H4 (cell line): ENCODE measurements at places on chromosomes 4 and X.

GRCh38 chr4:184978211-184978610 lies 40.1 kb upstream of the HELT start:
- no peak for DNase-seq

GRCh38 chr4:87009095-87009648 lies 74.4 kb downstream of the AFF1 start:
- no peak for DNase-seq

DNA sequence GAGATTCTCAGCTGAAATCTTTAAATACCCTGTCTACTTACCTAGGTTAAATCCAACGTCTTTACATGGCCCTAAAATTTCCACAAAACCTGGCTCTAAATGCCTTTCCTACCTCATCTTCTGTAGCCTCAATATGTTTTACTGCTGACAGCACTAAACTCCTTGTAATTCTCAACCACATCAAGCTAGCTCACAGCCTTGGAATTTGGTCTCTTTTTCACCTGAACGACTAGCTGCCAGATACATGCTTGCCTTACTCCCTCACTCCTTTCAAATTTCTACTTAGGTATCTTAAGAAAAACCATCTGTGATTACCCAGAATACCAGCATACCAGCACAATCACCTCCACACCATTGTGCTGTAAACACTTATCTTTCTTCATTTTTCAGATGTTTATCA lies 635.6 kb upstream of the PCDH10 start:
- DNase-seq, result no peak

- DNase-seq, result no peak
Measured at GRCh38 chrX:1231850-1232465, 19.5 kb upstream of the CRLF2 start.

- no peak for DNase-seq
Measured at GRCh38 chrX:101408532-101408841, 465 bp downstream of the HNRNPH2 start.

- no peak for DNase-seq
Measured at GRCh38 chrX:153667281-153667955, 6.2 kb downstream of the PNCK start.

- DNase-seq, result peak; percentile 6
Measured at GRCh38 chrX:123108513-123109427, 75.3 kb upstream of the GRIA3 start.

DNA sequence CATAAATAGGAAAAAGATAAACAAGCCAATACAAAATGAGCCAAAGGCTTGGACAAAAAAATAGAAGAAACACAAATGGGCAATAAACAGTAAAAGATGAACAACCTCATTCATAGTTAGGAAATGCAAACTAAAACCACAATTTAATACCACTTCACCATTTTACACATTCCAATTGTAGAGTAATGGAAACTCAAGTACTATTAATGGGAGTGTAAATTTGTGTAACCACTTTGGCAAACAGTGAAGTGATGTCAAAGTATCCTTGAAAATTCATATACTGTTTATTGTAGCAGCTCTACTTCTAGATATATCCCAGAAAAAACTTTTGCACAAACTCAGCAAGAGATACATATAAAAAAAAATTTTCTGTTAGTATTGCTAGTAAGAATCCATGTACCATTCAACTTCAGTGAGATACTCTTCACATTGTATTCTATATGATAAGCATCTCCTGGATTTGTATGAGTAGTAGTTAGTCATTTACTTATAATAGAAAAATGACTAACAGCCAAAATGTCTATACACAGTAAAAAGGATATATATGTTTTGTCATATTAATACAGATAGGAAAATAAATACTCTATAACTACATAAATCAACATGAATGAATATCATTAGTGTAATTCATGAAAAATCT lies 229.8 kb downstream of the DKK2 start:
- no peak for DNase-seq

DNA sequence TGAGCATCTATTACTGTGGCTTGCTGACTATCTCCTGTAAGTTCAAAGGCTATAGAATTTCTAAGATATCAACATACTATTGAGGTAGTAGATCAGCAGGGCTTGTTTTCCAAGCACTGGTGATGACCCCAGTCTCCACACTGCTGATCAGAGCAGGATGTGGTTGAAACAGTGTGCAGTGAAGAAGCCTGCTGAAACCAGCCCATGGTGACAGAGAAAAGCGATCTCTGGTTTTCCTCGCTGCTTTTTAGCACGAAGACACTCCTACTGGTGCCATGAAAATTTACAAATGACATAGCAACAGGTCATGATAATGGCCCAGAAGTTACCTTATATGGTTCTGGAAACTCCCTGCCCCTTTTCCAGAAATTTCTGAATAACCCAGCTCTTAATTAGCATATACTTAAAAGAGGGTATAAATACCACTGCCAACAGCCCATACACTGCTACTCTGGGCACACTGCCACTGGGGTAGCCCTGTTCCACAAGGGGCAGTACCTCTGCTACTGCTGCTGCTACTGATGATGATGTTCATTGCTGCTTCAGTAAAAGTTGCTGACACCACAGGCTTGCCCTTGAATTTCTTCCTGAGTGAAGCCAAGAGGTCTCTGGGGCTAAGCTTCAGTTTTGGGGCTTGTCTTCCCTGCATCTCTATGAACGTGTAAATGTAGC lies 1689.5 kb upstream of the PCDH10 start:
- DNase-seq, result peak; percentile 24

DNA sequence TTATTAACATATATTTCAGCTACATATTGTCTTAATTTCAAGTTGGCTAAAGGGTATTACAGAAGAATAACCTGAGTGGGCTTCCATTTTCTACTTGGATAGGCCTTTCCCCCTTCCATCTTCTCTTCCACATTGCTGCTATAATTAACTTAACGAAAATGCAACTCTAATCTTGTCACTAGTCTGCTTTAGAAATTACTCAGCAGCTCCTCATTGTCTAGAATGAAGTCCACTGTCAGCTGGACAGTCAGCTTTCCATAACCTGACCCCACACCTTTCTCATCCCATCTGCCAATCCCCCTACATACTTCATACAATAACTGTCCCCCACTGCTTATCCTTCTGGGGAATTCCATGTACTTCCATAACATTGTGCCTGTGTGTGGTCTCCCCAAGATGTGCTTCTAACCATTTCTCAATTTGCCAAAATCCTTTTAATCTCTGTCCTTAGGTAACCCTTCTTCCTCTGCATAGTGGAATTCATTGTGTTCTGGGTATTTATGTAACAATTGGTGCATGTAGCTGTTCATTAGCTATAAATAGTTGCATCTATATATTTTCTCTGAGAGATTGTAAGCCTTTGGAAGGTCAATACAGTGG lies 4.8 kb downstream of the MND1 start:
- DNase-seq, result no peak

DNA sequence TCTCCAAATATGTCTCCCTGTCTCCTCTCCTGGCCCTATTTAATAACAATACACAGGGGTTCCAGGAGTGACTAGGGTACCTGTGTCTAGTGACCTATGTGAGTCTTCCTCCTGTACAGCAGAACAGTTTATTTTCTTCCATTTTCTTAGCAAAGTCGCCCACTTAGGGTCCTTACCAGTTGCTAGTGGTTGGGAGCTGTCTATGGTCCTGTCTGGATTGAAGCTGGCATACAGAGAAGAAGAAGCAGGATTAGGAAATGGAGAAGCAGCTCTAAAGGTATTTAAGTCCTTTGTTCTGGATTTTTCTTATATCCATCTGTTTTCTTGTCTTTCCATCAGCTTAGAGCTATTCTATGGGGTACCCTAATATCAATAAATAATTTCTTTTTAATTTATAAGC lies 587.1 kb upstream of the CPEB2 start:
- DNase-seq, result no peak

DNA sequence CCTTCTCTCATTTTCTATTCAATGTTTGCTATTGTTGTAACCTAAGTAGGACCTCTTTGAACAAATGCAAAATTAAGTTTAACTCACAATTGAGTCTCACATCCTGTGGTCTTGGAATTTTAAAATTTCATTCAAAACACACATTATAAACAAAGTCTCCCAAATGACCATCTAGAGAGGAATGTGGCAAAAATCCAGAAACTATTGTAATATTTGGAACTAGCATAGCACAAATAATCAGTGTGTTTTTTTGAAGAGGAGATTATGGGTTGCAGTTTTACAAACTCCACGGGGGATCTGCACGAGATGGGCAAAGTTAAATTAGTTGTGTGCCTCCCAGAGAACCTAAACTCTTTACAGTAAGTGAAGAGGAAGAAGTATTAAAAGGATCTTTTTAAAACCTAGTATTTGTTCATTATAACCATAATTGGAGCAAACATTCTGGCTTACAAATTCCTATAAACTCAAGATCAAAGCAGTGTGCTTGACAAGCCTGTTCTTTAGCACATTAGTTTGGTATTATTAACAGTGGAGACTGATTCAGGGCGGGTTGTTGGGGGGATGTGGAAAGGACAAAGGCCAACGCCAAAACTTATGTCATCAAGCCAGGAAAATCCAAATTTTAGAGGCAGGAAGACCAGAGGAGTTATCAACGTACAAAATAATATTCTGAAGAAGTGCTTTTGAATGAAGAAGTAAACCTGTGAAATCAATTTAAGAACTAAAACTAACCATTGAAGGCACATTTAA lies 22.4 kb upstream of the RBPJ start:
- peak; percentile 64 for DNase-seq

GRCh38 chr4:13546941-13547484 lies 2.7 kb upstream of the NKX3-2 start:
- DNase-seq, result no peak

DNA sequence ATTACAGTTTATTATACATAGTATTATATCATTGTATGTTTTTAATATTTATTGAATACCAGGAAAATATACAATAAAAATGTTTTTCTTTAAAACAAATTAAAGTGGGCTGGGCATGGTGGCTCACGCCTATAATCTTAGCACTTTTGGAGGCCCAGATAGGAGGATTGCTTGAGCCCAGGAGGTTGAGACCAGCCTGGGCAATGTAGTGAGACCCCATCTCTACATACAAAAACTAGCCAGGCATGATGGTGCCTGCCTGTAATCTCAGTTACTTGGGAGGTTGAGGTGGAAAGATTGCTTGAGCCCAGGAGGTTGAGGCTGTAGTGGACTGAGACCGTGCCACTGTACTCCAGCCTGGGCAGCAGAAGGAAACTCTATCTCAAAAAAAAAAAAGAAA lies 38.3 kb upstream of the PDS5A start:
- DNase-seq, result no peak

DNA sequence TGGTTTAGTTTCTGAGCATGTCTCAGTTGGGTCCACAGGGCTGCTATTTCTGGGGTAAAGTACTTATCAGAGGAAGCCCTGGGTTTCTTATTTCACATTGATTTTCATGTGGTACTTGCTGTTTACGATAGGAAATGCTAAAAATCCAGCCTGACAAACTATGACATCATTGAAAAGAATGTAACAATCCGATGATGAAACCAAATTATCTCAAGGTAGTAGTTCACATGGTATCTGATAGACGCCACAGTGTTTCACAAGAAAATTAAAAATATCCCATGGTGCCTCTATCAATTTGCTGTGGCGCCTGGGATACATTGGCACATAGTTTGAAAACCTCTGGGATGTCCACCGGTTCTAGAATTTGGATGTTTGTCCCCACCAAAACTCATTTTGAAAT lies 418.9 kb upstream of the RPS6KA3 start:
- no peak for DNase-seq

- no peak for DNase-seq
Measured at GRCh38 chr4:4425119-4425690, 38.3 kb downstream of the NSG1 start.

DNA sequence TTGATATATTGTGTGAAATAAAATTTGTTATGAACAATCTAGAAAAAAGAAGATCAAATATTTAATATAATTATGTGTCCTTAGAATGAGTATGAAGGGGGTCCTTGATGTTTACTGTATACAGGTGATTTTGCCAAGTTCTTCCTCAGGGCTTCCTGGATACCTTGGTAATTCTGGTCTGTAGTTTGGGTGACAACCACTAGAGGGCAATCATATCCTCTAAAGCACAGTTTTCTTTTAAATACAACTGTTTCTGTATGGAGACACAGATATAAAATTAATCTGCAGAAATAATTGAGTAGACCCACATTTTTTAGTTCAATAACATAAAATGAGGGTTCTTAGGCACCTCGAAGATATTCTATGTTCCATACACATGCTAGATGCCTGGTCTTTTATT lies 157.7 kb downstream of the SPANXN1 start:
- DNase-seq, result peak; percentile 6

DNA sequence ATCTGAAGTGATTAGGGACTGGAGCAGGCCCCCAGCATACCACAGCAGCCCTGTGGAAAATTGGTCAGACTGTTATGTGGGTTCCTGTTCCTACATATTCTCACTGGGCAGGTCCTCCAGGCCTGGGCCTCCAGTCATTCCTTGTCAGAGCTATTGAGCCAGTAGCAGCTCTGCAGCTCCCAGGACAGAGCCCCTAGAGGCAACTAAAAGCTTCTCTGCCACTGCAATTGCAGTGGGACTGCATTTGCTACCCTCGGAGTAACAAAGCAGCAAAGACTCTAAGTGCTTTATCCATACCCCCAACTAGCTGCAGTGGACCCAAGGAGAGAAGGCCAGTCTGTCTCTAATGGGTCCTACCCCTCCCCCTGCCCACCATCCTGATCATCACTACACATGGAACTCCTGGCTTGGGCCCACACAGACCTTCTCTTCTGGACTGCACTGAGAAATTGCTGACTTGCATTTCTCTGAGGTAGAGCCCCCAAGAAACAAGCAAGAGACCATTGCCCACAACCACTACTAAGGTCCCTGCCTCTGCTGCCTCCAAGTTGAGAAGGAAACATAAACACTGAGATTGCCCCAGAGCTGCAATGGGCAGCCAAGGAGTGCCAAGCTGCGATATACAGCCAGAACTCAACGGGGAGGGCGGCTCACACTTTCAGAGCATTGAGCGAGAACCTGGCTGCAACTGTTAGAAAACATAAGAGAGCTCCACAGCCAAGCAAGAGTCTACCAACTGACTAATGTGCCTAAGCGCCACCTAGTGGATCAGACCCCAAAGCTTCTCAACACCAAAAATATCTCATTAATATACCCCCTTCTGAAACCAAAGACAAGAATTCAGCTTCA lies 738.7 kb upstream of the NDST4 start:
- peak; percentile 67 for DNase-seq

GRCh38 chr4:74056858-74057562 lies 18.5 kb upstream of the CXCL3 start:
- DNase-seq, result peak; percentile 76

GRCh38 chr4:145216535-145216934 lies 36.1 kb upstream of the OTUD4 start:
- peak; percentile 16 for DNase-seq

DNA sequence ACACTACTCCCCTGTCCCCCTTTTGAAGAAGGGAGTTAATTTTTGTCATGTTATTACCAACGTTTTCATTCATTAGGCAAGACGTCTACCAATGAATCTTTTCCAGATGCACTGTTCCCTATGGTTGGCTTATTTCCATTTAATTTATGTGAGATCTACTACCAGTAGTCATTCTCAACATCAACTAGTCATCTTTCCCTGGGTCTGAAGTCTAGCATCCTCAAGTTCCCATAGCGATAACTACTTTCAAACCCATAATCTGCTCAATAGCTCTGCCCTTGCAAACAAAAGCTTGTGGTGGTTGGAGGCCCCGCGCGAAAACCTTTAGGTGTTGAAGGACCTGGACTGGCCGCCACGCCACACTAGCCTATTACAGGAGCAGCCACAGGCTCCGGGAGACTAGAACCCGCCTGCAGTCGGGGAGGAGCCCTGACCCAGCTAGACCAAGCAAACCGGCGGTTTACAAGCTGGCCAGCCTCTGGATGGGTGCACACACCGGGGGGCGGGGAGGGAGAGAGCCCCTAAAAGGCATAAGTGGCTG lies 746 bp downstream of the PPAT start:
- DNase-seq, result peak; percentile 38

- DNase-seq, result no peak
Measured at GRCh38 chr4:38325629-38325913, 338.4 kb upstream of the KLF3 start.

GRCh38 chr4:24850674-24851073 lies 55.3 kb downstream of the SOD3 start:
- DNase-seq, result peak; percentile 85
